ENCODE measurements at places on chromosomes 5 and 9.

- DNase-seq = no peak
Measured at GRCh38 chr9:84146893-84147710, 166.5 kb downstream of the RMI1 start.

DNA sequence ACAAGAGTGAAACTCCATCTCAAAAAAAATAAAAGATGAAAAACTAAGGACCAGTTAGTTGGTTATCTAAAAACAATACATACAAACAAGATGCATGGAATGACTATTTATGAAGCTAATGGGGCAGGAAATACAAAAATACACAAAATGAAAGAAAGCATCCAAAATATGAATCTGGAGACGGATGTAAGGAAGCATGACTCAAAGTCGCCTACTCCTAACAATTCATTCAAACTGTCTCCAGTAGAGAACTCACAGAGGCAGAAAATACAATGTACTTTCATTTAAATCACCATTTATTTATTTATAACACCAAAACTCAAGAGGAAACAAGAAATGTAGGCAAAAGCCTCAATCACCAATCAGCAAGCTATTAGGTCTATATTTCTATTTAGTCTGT, 68.4 kb downstream of the SCAI start:
- no peak for DNase-seq

- DNase-seq = no peak
Measured at GRCh38 chr5:82512025-82512424, 233.9 kb upstream of the RPS23 start.

DNA sequence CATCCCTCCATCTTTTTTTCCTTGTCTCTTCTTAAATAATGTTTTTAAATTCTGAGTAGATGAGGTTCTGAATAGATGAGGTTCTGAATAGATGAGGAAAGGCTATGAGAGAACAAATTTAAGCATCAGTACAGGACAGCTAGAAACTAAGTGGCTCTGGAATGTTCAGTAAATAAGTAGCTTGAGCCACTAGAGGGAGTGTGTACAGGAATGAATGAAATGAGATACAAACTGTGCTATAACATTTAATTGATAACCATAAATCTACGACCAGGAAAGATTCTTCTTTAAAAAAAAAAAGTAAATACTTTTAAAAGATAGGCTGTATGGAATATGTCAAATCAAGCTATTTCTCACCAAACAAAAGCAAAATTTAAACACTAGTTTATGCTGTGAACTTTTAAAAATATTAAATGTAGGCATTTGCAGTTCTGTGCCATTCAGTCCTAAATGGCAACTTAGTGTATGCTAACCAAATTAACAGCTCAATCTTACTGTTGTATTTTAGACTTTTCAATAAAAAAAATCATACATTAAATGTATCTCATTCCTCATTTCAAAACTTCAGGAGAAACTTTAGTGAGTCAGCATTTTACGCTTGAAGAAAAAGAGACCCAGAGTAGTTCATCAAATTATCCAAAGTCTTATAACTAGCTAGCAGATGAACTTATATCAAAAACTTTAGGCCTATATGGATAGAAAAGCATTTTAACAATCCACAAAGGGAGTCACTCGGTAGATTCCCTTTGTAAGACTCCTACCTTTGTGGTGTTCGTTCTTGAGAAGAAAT, 70.4 kb upstream of the SNX2 start:
- DNase-seq = peak; percentile 16

GRCh38 chr9:71302776-71303175, 181.4 kb upstream of the TRPM3 start:
- no peak for DNase-seq

DNA sequence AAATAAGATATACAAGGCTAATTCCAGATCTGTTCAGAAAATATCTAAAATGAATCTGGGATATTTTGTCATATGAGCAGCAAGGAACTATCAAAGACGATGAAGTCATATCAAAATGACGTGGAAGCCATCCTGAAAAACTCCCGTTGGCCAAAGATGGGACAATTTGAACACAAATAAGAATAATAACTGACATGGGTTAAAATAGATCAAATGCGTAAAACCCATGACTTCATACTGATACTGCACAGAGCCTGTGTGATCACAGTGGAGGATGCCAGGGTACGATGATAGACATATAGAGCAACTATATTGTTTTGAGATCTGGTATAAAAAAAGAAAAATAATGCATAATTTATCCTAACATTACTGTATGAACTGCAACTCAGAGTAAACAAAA, 51.0 kb upstream of the PIP5K1B start:
- no peak for DNase-seq

DNA sequence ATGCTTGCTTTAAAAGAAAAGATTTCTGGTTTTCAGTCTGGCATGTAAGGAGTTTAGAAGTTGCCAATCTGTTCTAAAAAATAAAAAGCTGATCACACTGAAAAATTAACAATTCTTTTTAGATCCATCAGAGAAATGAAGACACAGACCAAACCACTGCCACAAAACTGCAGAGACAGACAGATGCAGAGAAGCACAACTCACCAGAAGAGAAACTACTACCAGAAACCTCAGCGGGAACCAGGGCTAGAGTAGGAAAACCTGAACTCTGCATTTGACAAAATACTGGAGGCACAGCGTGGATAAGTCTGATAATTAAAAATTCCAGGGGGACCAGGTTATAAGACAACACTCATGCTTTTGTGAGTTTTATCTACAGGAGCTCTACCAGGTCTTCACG, 28.8 kb downstream of the FBXL17 start:
- DNase-seq = no peak

GRCh38 chr5:30765227-30765626, 428.3 kb upstream of the CDH6 start:
- DNase-seq = no peak

DNA sequence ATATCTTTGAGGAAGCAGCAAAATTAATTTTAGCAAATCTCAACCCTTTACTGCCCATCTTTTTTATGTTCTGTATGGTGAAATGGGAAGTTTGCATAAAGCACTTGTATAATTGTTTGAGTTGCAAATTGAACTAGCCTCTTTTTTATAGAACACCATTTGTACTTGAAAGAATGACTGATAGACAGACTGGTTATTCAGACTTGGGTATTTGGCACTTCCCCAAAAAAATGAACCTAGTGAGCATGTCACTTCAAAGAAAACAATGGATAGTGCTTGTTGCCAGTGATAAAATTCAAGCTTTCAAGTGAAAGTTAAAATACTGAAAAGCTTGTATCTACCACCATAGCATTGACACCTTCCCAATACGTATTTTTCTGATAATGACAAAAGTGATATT, 115.8 kb downstream of the ERCC6L2 start:
- DNase-seq = no peak

GRCh38 chr5:16410338-16410737, 55.3 kb downstream of the ZNF622 start:
- no peak for DNase-seq

DNA sequence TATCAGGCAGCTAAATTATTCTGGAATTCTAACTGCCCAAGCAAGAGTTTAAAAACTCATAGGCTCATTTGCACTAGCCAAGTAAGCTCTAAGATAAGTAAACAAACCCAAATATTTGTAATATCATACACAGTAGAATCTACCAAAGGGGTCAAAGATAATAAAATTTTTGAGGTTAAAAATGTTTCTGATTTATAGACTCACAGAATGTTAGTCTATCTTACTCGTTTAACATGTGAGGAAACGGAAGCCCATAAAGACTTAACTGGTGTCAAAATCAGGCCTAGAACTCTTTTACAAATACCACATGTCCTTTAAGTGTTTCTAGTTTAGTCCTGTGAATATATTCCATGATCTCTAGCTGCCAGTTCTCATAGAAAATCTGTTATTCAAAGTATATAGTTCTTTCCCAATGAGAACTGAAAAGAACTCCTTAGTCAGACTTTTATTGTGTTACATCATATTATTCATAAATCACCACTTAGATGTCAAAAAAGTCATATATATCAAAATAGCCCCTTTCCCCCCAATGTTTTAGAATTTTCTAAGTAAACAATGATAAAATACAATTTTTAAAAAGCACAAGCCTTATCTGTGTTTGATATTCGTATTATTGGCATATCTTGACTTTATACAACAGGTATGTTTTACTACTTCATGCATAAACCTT, 13.9 kb downstream of the RAB14 start:
- no peak for DNase-seq

DNA sequence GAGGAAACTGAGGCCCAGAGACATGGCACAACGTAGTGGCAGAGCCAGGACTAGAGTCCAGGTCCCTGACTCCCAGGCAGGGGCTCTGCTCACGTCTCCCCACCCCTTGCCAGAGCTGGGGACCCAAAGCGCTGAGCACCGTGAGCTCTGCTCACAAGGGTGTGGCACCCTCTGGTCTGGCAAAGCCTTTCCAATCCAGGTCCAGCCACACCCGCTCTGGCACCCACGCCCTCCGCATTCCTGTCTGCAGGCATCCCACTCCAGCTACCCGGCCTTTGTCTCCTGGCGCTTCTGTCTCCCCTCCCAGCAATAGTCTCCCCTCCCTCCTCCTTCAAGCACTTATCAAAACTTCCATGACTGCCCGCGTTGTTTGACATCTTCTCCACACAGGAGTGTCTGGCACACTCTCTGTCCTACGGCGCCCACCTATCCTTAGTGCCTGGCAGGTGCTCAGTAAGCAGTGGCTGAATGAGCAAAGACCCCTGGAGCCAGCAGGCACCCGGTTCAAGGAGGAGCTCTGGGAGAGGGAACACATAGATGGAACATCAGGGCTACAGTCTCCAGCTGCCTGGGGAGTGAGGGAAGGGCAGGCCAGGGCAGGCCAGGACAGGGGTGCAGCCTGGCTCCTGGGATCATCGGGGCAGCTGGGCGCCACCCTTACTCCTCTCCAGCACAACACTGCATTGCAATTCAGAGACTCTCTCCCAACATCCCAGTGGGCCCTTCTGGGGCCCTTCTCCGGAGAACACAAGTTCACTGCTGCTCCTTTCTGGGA, 12.0 kb downstream of the HIGD2A start:
- no peak for DNase-seq

DNA sequence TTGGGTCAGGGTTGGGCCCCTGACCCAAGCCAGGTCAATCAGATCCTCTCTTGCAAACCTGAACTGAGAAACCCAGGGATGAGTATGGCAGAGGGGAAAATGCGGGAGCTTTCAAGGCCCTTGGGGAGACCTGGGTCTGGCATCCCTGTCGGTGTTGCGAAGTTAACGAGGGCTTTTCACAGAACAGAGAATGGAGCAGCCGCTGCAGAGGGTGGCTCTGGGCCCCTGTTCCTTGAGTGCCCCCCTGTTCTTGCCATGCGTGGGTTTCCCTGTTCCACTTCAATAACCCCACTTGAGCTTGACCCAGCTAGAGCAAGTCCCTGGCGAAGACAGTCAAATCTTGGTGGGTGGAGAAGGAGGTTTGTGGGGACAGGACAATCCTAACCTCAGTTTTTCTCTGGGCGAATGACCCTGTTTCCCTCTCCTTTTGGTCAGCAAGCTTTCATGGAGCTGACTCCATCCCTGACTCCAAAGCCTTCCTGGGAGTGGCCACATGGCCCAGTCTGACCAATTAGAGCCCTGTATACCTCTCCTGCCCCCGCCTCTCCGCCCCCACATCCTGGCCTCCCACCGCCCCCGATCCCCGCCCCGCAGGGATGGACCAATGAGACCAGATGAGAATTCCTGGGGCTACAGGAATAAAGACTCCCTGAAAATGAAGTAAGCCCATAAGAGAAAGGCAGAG, 2.9 kb upstream of the VDAC1 start:
- no peak for DNase-seq

DNA sequence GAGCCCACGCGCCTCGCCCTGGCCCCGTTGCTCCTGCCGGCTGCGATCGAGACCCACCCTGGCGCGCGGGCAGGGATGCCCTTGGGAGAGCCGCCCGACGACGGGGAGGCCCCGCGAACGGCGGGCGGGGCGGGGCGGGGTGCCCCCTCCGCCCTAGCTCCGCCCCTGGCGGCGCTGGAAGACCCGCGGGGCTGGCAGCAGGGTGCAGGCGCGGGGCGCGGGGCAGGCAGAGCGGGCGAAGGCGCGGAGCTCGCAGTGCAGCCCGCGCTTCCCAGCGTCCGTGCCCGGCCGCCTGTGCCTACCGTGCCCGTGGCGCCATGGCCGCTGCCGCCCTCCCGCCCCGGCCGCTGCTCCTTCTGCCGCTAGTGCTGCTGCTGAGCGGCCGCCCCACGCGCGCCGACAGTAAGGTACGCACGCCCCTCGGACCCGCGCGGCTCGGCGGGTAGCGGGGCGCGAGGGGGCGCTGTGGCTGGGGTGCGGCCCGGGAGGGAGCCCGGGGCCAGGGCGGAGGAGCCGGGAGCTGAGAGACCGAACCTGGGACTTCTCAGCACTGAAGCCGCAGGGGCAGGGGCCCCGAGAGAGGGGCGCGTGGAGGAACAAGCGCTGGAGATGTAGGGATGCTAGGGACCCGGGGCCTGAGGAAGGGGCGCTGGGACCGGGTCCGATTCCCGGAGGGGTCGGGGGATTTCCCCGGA, at the start of gene OLFML2A:
Gene OLFML2A (plus strand): TSS at position 180 of the 695 bp plus-strand sequence. CDS start 138 bp downstream, at position 318.
- DNase-seq = no peak

DNA sequence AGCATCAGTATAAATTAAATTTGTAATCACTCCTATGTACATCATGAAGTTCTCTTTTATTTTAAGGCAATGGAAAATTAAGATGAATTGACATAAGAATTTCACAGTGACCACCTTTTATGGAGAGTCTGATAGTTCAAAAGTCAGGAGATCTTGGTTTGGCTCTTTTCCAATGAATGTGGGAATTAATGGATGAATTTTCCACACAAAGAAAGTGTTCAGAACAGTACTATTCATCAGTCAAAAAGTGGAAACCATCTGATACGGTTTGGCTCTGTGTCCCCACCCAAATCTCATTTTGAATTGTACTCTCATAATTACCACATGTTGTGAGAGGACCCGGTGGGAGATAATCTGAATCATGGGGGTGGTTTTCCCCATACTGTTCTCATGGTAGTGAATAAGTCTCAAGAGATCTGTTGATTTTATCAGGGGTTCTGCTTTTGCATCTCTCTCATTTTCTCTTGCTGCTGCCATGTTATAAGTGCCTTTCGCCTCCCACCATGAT, 24.5 kb downstream of the CCDC125 start:
- DNase-seq = no peak

- DNase-seq = no peak
Measured at GRCh38 chr9:6911901-6912638, 154.3 kb downstream of the KDM4C start.

DNA sequence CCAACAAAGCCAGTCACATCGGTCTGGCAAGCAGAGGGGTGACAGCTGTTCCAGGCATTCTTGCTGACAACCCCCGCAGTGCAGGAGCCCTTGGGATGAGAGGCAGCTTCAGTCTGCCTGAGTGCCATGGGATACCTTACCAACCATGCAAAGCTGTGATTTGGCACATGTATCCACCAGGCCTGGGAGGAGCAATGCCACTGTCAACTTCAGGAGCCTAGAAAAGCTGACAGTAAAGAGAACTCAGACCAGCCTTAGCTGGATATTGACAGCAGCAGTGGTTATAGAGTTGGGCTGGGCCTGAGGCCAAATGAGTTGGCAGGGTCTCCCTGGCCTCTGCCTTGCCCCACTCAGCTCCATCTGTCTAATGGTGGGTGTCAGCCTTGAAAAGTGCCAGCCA, 10.1 kb upstream of the PLPPR1 start:
- DNase-seq = no peak
